ENCODE measurements at places on chromosomes 16 and 17. TPM values are rescaled to one million over a fixed set of nuclear protein-coding genes. Genes with fewer than 3 reads are reported as not detected.
A peak's percentile ranks its signal among the peaks of the same experiment; 100 is the strongest.

Gene GLIS2
- 0.45 TPM for total RNA-seq

Gene TBC1D3E
- total RNA-seq, result not detected

Gene EPX
- not detected for total RNA-seq

Gene ZDHHC1
- 0.45 TPM for total RNA-seq

Gene CSH2
- total RNA-seq, result not detected

Gene ANKRD40CL
- total RNA-seq, result not detected

Gene CDC6
- 67.5 TPM for total RNA-seq

Gene CIBAR2
- total RNA-seq, result not detected

GRCh38 chr16:67173808-67174705 is 3.7 kb downstream of the NOL3 start:
- H3K36me3 ChIP-seq, result peaks cover 42% of the 10 kb centered on the region
- H3K27me3 ChIP-seq, result peaks cover 35% of the 10 kb centered on the region
- H3K27ac ChIP-seq, result peak overlapping the region; percentile 52
- peak overlapping the region; percentile 78 for H3K4me3 ChIP-seq
- peak; percentile 77 for DNase-seq
- H3K4me1 ChIP-seq, result peaks cover 63% of the 10 kb centered on the region

DNA sequence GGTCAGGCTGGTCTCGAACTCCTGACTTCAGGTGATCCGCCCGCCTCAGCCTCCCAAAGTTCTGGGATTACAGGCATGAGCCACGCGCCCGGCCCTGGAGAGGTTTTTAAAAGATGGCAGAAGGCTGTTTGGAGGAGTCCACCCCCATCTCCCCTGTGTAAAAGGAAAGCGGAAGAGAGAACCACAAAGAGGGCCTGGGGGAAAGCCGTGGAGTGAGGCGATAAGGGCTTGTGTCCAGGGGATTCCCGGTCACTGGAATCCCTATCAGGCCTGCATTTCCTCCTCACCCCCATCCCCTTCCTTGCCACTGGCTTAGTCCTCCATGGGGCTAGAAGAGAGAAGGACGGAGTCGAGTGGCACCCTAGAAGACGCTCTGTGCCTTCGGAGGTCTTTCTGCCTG is at the start of gene GP1BA:
GP1BA (plus strand) TSS at position 315 of the 400 bp plus-strand sequence. CDS start 328 bp downstream, outside the sequence.
- H3K4me1 ChIP-seq, result peaks cover 27% of the 10 kb centered on the region
- no peak within 1 kb of the TSS for H3K4me3 ChIP-seq
- DNase-seq, result no peak
- H3K27ac ChIP-seq, result no peak within 1 kb of the TSS

GRCh38 chr16:22397464-22397863 is 23.0 kb upstream of the CDR2 start:
- H3K27me3 ChIP-seq, result no peaks in the 10 kb centered on the region
- no peaks in the 10 kb centered on the region for H3K36me3 ChIP-seq
- no peak overlapping the region for H3K4me3 ChIP-seq
- H3K27ac ChIP-seq, result no peak overlapping the region

DNA sequence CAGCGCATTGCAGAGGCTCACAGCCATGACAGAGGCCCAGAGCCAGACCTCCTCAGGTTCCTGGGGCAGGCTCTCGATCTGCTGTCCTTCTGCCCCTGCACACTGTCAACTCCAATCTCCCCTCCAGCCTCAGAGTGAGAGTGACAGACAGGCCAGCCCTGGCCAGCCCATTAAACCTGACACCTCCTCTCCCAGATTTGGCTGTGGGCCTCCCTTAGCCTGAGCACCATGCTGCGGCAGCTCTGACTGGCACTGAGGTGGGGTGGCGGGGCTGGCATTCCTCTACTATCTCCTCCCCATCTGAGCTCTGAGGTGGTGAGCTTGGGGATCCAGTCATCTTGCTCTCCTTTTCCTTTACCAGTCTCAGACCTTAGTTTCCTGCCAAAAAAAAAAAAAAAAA is 15.5 kb upstream of the C1QL1 start:
- no peaks in the 10 kb centered on the region for H3K36me3 ChIP-seq
- peaks cover 43% of the 10 kb centered on the region for H3K27me3 ChIP-seq
- no peak overlapping the region for H3K4me3 ChIP-seq
- no peaks in the 10 kb centered on the region for H3K4me1 ChIP-seq

DNA sequence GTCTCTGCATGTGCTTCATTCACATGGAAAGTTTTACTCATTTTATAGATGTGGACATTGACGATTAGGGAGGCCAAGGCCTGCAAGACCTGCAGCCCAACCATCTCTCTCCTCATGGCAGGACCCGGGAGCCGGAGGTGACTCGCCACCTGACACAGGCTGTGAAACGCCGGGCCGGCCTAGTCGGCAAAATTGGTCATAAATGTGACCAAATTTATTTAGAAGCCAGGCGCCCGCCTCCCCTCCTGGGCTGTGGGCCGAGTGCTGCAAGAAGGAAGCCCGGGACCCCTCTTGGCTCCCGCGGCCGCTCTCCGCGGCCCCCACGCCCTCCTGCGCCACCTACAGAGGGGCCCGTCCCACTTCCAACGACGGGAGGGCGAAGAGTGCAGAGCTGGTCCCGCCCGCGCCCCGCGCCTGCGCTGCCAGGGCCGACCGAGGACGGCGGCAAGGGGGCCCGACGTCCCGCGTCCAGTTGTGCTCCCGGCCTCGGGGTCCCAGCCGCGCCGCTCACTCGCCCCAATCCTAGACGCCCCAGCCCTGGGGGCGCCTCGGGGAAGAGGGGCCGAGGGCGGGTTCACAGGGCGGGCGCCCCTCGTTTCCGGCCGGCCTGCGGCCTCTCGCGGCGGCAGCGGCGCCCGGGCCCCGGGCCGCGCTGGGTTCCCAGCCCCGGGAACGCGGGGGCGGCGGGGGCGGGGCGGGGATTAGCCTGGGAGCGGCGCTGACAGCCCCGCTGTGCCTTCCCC is 47.5 kb downstream of the WNT3 start:
- no peaks in the 10 kb centered on the region for H3K36me3 ChIP-seq
- peaks cover 42% of the 10 kb centered on the region for H3K27me3 ChIP-seq
- H3K27ac ChIP-seq, result no peak overlapping the region

GRCh38 chr16:84279881-84280280 is 14.8 kb upstream of the WFDC1 start:
- no peak overlapping the region for H3K4me3 ChIP-seq
- H3K27me3 ChIP-seq, result peaks cover 8% of the 10 kb centered on the region
- H3K27ac ChIP-seq, result no peak overlapping the region
- no peak for DNase-seq
